NB4 (cell line): ENCODE measurements at places on chromosomes 13 and 19.

DNA sequence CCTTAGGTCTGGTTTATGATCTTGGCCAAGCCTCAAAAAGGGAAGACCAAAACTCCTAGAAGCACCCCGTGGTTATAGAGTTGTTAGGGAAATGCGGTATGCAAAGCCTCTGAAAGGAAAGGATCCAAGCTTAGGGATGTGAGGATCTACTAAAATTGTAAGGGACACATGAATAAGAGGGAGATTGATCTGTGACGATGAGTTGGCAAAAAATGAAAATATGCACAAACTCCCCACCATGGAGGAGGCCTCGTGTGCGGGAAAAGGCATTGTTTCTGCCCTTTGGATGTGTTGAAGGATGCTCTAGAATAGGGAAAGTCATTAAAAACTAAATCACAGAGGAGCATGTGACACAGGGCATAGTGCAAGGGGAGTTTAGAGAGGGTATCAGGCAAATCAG is 88.7 kb upstream of the UBL3 start:
- DNase-seq: no peak

DNA sequence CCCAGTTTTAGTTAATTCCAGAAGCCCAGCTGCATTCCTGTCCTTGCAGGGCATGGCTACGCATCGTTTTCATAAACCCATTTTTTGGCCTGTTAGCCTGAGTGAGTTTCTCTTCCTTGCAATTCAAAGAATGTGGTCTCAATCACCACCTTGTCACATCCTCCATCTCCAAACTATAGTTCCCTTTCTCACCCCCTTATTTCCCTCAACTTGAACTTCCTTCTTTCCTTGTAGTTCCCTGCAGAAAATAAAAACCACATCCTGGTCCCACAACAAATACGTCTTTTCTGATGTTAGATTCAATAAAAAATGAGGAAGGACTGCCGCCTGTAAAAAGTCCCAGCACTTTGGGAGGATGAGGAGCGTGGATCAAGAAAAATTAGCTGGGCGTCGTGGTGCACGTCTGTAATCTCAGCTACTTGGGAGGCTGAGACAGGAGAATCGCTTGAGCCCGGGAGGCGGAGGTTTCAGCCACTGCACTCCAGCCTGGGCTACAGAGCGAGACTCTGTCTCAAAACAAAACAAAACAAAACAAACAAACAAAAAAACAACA is 13.2 kb downstream of the ADGRE3 start:
- DNase-seq: peak; percentile 79

- DNase-seq: no peak
These were observed 45.3 kb upstream of the KCTD15 start for GRCh38 chr19:33751436-33751770.

- no peak for DNase-seq
These were observed 3.0 kb upstream of the LGALS14 start for GRCh38 chr19:39701291-39701690.

DNA sequence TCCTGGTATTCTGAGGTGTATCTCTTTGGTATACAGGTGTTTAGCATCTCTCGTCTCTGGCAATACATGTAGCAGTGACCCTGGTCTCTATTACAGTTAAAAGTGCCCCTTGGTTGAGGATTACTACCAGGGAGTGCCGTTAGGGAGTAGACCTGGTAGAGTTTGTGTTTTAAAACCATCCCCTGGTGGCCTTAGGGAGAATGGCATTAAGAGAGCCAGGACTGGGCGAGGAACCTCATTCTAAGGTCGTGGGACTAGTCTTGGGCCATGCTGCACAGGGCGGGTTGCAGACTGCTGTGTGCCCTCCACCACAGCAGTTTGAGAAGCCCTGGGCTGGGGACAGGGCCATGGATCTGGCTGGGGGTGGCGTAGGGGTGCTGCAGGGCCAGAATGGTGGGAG is 35.0 kb downstream of the B3GLCT start:
- peak; percentile 22 for DNase-seq
